ENCODE measurements at places on chromosomes 12 and 14. TPM values are rescaled to one million over a fixed set of nuclear protein-coding genes. Genes with fewer than 3 reads are reported as not detected.

- no peak for DNase-seq
These were observed 226.2 kb downstream of the ADAMTS20 start for GRCh38 chr12:43325786-43326185.

- no peak for DNase-seq
These were observed 233.8 kb upstream of the SEL1L start for GRCh38 chr14:81767266-81767995.

GRCh38 chr14:68722186-68722585, 70.7 kb downstream of the ZFP36L1 start:
- DNase-seq: no peak

GRCh38 chr12:129401572-129401971, 502.3 kb downstream of the TMEM132D start:
- DNase-seq: no peak

- peak; percentile 22 for DNase-seq
These were observed 3.9 kb downstream of the SLCO1A2 start for GRCh38 chr12:21330682-21331253.

- no peak for DNase-seq
These were observed 37.6 kb downstream of the BCAT1 start for GRCh38 chr12:24911271-24911791.

GRCh38 chr12:26717757-26718156, 115.2 kb downstream of the ITPR2 start:
- DNase-seq: no peak

DNA sequence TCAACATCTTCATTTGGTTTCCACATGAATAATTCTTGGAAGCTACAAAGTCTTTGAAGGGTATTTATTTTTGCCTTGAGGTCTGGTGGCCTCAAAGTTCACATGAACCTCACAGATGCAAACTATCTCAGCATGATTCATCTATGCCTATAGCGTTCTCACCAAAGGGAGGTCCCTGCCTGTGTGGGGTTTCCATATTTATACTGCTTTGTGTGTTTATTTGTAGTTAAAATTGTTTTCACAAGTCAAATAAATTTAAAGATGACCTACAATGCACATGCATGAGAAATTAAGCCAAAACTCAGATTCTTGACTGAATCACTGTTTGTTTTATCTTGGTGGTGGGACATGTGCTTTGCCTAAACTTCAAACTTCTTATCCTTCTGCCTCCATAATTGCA, 176.7 kb downstream of the PPM1H start:
- no peak for DNase-seq

DNA sequence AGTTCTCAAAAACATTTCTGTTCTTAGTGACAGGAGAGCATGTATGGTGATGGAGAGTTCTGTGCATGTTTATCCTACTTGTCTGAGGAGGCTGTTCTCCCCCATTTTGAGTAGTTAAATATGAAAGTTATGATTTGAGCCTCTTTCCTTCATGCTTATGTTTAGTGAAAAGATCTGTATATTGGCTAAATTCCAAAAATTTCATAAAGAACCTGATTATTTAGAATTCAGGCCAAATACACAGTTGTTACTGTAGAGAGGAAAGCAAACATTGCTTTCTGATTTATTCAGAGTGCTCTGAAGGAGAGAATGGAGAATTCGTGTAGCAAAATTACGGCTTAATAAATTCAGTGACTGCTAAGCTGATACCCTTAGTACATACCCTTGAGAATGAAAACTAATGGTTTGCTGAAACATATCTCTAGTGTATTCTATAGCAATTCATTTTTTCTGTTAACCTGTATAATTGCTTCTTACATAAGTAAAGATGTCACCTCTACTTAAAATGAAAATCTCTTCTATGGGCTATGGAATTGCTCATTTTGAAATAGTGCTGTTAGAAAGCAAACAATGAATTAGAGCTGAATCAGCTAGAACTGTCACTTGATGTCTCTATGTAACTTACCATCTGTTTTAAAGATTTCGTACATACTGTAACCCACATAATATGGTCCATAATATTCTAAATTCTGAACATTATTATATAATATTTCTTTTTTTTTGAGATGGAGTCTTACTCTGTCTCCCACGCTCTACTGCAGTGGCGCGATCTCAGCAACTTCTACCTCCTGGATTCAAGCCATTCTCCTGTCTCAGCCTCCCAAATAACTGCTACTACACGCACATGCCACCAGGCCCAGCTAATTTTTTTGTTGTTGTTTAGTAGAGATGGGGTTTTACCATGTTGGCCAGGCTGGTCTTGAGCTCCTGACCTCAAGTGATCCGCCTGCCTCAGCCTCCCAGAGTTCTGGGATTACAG, 417.0 kb upstream of the RGS6 start:
- DNase-seq: no peak

DNA sequence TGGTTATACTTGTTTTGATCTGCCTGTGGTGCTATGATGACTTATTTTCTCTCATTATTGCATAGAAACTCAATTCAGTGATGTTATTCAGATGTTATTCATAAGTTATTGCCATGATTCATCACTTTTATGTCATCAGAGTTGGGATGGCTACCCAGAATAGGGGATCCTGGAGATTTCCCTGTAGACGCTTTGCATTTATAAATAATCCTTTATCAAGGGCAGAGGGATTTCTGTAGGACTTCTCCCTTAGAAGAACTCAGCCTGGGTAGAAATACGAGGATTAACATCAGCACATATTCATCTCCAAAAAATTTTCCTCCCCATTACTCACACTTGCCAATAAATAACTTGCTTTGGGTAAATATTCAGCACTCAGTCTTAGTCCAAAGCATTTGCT, 4.9 kb downstream of the GPRC5A start:
- no peak for DNase-seq

- no peak for DNase-seq
These were observed 188.9 kb upstream of the NTF3 start for GRCh38 chr12:5243014-5243413.

DNA sequence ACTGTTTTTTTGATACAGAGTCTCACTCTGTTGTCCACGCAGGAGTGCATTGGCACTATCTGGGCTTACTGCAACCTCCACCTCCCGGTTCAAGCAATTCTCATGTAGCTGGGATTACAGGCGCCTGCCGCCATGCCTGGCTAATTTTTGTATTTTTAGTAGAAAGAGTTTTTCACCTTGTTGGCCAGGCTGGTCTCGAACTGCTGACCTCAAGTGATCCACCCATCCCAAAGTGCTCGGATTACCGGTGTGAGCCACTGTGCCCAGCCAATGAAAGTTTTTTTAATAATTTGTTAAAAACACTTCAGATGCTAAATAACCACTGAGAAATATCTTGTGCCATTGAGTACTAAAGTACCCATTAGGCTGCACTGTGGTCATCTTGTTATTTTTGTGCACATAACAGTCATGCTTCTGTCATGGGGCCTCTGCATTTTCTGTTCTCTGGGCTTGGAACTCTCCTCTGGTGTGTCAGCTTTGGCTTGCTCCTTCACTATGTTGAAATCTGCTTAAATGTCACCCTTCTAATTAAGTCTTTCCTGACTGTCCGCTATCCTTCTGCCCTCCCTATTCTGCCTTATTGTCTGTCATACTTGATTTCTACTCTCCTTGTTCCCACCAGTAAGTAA, 105.1 kb downstream of the KTN1 start:
- no peak for DNase-seq

DNA sequence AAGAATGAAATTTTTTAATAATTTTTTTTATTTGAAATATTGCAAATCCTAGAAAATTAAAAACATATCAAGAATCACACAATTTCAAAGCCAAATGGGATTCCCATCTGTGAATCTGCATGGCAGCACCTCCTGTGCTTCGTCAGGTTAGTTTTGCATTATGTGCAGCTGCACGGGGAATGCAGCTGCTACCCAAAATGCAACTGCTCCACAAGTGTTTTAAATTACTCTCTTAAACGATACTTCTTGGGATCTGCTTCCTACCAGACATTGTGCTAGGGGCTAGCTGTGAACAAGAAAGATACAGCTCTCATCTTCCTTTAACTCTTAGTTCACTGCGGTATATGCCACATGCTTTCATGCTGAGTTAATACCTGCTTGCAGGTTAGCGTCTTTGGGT, 154.2 kb downstream of the CRADD start:
- no peak for DNase-seq

DNA sequence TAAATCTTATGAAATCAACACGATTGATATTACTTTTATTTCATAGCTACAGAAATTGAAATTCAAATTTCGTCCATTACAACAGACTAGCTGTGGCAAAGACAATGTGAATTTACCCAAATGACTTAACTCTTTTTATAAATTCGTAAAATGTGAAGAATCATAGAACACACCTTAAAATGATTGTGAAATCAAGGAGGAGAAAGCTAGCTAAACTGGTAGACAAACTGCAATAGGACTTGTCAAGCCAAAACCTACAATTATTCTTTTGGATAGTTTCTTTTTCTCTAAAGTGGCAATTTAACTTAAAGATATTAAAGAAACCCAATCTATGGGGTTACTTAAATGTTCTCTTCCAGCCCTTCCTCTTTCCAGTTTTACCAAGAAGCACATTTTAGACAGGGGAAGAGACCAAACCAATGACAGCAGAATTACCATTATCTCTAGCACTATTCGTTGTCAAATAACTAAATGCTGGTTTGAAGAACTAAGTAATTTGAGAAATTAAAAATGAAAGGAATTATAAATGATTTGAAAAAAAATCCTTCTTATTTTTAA, 807 bp upstream of the SLC16A7 start:
- no peak for DNase-seq

GRCh38 chr12:5904969-5905368, 40.1 kb downstream of the ANO2 start:
- DNase-seq: no peak

OLR1 gene
- total RNA-seq: not detected

LRTM2 gene
- total RNA-seq: not detected

PARPBP gene
- 13.5 TPM for total RNA-seq

KRT75 gene
- not detected for total RNA-seq

TECPR2 gene
- 6.2 TPM for total RNA-seq

ARHGAP9 gene
- not detected for total RNA-seq

ASB2 gene
- not detected for total RNA-seq

SYNDIG1L gene
- total RNA-seq: not detected

MLEC gene
- 31.7 TPM for total RNA-seq
